AG10803 (cell line): ENCODE measurements at places on chromosomes 7 and 10.

- DNase-seq, result no peak
Measured at GRCh38 chr7:95139922-95140321, 184.4 kb downstream of the PON1 start.

DNA sequence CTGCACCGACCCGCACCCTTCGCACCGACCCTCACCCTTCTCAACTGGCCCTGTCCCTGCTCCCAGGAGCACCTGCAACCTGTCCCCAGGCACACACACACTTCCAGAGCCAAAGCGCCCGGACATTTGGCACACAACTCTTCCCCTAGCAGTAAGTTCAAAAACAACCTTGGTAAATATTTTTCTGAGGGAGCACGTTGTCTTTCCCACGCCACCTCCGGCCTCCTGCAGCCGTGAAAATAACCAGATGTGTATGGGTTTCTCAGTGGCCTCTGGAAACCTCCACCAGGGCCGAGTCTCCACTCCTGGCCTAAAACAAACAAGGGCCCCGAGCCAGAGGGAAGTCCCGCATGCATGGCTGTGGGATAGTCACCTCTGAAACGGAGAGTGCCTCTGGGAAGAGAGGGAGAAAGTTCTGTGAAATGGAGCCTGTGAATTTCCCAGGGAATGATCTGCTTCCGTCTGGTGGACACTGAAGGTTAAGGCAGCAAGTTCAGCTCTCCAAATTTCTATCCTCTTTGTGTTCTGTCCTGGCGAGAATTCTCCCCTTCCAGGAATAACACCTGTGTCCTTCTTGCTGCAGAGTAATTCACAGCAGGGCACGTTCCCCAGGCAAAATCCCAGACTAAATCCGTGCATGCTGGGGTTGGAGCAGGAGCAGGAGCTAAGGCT lies 15.8 kb downstream of the PODXL start:
- no peak for DNase-seq

DNA sequence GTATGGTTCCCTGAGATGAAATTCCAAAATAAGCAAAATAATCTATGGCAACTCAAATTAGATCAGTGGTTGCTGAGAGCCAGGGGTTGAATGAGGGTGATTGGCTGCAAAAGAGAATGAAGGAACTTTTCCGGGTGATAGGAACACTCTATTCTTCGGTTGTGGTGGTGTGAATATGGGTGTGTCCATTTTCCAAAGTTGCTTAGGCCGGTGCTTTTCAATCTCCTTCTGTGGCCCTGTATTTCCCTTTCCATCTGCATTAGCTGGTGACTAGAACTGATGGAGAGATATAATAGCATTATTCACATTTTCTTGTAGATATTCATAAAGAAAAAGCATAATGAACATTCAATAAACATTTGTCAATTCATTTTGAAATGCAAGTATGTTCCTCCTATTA lies 382.9 kb downstream of the TFEC start:
- no peak for DNase-seq

DNA sequence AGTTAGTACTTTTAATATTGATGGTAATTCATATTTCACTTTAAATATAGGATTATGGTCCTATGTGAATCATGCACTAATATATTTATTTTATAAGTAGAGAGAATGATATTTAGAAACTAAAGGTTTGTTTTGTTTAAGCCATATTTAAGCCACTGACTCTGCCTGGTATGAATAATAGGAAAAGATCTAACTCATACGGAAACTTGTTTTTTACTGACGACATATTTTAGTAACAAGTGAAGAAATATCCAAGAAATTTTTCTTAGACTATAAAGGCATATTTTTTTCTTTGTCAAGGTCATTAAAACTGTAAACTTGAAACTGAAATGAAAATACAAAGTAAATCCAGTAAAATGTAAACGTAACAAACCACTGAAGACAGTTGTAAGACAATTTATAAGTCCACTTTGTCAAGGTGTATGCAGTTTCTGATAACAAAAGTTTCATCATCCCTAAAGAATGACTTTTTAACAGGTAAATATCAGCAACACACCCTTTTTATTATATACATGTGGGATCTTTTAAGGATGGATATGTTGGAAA lies 147.1 kb downstream of the PHF14 start:
- DNase-seq, result no peak

DNA sequence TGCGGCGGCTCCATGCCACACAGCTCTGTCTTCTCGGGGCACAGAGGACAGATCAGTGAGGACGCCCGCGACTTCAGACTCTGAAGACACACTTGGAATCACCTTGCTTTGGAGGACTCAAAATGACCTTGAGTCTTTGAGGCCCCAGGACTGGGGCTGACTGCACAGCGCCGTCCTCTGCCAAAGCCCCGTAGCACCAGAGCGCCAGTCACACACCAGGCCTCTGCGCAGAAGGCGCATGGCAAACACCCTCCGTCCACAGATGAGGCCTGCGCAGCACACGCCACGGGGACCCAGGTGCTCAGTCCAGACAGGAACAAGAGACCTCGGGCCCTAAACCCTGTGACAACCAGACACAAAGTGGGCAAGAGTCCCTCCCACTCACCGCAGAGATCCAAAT lies 134.7 kb downstream of the MAD1L1 start:
- DNase-seq, result no peak

GRCh38 chr10:131755200-131755599 lies 145.6 kb upstream of the PPP2R2D start:
- DNase-seq, result no peak

DNA sequence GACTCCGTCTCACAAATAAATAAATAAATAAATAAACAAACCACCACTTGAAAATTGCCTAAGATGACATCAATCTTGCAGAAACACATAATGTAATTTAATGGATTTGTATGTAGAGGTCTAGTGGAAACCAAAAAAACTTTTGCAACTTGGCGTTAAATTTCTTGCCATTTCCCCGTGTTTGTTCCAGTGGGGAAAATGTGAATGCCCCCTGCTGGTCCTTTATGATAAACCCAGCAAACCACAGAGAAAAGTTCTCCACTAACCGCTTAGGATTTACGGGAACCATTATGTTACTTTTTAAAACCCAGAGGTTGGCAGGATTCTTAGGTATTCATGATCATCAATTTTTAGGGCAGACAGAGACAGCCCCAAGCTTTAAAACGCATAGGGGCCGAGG lies 32.5 kb downstream of the LAMB4 start:
- no peak for DNase-seq

GRCh38 chr7:101165958-101166647 lies 734 bp upstream of the VGF start:
- DNase-seq, result no peak

DNA sequence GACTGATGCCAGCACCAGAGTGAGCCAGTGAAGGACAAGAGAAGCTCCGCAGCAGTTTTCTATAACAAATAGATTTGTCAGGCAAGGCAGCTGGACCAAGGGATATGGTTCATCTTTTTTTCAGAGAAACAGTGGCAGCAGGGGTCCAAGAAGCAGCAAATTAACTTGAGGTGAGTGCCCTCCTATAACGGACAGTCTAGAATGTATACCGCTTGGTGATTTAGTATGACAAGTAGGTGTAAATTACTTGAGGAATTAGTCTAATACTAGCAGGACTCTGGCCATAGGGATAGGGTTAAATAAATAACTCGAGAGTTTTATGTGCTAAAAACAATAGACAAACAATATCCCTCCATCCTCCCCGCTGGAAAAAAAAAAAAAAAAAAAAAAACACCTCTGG lies 153.0 kb upstream of the WNT16 start:
- no peak for DNase-seq

GRCh38 chr7:139482662-139483466 lies 609 bp downstream of the KLRG2 start:
- DNase-seq, result no peak

DNA sequence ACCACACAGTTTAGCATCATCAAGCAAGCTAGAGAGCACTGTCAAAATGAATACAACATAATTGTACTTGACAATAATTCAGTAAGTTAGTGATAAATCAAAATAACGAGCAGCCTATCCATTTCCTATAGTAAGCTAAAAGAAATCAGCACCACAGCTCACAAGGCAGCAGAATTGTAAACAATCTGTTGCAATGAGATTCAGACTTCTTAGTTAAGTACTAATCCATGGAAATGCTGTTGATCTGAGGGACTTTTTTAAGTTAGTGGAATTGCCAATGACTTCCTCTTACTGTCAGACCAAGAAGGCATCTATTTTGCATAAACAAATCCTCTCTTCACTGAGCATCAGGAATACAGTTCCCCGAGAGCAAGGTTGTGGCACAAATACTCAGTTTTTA lies 136.6 kb upstream of the CCDC6 start:
- DNase-seq, result no peak

DNA sequence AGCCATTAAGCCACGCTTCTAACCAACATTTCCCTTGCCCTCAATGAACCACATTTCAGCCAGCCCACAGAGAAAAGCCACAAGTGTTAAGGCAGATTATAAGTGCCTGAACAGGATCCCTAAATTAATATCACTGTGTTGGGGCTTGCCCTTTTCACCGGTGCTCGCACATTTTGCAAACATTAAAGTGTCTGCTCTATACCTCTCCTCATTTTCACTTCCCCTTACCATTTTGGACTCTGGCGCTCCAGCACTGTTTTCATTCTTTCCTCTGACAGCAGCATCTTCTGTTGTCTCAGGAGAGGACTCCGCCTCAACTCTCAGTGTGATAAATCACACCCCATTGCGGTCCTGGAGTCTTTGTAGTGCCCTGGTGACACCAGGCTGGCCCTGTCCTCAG lies 274.2 kb downstream of the BAMBI start:
- no peak for DNase-seq

DNA sequence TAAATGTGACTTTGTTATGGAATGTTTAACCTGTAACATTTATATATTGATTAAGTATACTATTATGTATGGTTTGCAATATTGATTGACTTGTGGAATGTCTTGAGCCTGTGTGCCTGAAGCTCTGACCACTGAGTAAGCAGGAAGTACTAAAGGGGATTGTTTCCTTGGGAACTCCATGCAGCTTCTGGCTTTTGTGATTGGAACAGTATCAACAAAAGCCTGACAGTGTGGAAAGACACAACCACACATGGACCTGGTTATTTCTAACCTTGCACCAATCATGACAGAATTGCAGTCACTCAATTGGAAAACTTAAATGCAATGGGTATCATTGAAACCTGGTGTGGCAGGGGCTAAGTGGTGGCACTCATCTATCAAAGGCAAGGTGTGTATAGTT lies 45.5 kb upstream of the PIK3CG start:
- DNase-seq, result peak; percentile 66

DNA sequence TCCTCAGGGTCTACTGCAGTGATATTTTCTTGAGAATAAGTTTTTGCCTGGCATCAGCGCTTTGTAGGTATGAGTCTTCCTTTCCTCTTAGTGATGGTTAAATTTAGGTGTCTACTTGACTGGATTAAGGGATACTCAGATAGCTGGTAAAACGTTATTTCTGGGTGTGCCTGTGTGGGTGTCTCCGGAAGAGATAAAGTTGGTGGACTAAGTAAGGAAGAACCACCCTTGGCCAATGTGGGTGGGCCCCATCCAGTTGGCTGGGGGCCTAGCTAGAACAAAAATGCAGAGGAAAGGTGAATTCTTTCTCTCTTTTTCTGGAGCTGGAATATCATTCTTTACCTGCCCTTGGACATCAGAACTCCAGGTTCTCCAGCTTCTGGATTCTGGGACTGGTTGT lies 138.8 kb downstream of the ADCYAP1R1 start:
- no peak for DNase-seq

- DNase-seq, result no peak
Measured at GRCh38 chr7:35804231-35804970, 3.5 kb downstream of the SEPTIN7 start.

- peak; percentile 41 for DNase-seq
Measured at GRCh38 chr7:18020138-18020715, 7.4 kb downstream of the PRPS1L1 start.

- no peak for DNase-seq
Measured at GRCh38 chr10:89944138-89944537, 242.7 kb downstream of the KIF20B start.

DNA sequence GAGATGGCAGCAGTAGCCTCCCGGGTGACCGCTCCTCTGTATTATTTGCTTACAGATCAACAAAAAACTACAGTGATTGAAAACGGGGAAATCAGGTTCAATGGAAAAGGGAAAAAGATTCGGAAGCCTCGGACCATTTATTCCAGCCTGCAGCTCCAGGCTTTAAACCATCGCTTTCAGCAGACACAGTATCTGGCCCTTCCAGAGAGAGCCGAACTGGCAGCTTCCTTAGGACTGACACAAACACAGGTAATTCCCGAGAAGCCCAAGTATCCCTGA lies 2.2 kb downstream of the DLX6 start:
- no peak for DNase-seq

DNA sequence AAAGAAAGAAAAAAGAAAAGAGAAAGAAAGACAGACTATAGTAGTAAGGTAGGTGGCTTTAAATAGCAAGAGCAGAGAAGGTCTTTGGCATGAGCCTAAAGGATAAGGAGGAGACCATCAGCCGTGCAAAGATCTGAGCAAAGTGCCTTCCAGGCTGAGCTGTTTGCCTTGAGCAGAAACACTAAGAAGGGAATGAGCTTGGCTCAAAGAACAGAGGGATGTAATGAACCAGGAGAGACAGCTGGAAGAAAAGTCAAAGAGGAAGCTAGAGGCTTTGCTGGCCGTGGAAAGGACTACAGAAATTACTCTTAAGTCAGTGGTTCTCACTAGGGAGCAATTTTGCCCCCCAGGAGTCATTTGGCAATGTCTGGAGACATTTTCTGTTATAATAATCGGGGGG lies 228.6 kb downstream of the FGFR2 start:
- no peak for DNase-seq

DNA sequence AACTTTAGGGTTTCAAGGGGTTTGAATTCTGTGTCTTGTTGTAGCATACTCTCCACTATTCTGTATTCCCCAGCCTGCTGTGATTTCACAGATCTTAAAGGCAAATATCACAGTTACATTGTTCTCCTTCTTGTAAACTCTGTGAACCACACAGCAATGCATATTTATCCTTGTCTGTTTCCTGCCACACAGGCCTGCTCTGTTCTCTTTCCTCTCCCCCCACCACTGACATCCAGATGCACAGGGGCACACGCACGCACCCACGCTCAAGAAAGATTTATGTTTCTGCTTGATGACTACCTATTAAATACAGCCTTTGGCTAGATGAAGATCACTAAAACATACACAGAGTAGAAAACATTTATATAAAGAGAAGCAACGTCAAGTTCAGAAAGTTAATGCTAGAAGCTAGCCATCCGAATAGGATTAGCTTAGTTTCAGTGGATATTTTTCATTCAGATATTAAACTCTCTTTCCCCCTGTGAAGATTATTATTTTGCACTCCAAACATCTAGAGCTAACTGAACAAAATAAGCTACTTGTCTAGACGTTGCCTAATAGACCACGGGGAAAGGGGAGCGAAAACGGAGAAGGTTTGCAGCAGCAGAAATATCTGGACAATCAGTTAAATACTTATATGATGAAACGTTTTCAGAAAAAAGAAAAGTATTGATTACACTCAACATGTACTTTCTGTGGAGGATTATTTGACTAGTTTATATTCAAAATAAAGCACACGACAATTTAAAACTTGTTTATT lies 193.1 kb upstream of the SEMA3C start:
- peak; percentile 24 for DNase-seq

DNA sequence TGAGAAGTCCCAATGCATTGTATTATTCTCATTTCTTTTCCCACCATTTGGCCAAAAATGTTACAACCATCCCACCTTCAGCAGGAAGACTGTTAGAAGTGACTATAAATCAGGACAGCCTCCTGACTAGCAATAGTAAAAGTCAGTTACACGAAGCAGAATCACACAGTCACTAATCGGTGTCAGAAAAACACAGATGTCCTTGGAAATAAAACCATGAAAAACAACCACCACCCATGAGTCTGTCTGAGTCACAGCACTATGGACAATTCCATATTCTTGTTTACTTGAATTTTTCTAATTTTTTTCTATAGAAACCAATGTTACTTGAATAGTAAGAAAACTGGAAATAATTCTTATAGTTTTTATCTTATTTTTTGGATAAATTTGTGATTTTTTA lies 81.9 kb upstream of the FRMD4A start:
- DNase-seq, result peak; percentile 9
